ENCODE measurements at places on chromosomes 1 and 21.
A peak's percentile ranks its signal among the peaks of the same experiment; 100 is the strongest.

- no peak for DNase-seq
These were observed 41.3 kb upstream of the SLC19A2 start for GRCh38 chr1:169527001-169527400.

DNA sequence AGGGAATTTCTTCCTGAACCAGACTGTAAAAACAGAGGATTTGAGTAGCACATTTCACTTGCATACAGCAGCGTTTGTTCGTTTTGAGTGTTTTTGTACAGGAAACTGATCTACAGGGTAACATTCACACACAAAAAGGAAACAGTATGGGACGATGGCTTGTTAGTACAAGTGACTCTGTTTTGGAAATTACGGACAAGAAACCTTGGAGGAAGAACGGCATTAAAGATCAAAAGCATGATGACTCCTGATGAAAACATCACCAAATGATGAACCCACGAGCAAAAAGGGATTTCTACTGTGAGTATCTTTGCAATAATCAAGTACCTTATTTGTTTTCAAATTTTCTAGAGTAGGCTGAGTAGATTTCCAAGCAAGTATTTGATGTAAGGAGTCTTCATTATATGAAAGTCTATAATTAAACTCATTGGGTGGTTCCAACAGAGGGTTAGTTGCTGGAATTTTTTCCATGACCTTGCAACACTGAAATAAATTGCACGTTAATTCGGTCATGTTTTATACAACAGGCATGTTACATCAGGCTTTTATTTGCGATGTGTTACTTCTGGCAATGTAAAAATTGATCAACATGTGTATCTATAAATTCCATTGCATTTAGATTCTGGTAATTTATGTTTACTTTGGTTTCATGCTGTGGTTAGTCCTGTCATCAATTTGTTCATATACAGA lies 76.7 kb upstream of the KCNK2 start:
- DNase-seq = no peak

- DNase-seq = peak; percentile 79
These were observed 40.9 kb upstream of the TMEM52 start for GRCh38 chr1:1959840-1960479.

DNA sequence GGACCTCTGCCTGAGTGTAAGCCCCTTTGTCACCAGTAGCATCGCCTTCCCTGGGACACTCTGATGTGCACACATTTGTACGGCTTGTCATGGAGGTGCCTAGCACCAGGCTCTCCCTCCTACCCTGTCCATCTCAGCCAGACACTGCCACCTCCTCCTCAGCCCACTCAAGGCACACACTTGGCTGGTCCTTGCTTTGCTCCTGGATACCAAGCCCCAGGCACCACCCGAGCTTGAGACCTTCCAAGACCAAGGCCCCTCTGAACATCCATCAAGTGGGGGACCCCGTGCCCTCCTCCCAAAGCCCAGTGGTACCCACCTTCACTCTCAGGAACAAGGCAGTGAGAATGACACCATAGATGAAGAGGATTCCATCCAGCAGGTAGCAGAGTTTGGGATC lies 78.0 kb downstream of the CD247 start:
- no peak for DNase-seq

DNA sequence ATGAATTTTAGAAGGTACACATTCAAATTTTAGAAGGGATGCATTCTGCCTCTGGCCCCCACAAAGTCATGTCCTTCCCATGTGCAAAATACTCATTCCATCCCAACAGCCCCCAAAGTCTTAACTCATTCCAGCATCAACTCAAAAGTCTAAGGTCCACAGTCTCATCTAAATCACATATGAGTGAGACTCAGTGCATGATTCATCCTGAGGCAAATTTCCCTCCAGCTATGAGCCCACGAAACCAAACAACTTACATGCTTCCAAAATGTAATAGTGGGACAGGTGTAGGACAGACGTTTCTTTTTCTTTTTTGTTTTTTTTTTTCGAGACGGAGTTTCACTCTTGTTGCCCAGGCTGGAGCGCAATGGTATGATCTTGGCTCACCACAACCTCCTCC lies 12.5 kb upstream of the WNT2B start:
- DNase-seq = no peak

GRCh38 chr1:1630191-1630964 lies 1.6 kb upstream of the MMP23B start:
- peak; percentile 89 for DNase-seq

DNA sequence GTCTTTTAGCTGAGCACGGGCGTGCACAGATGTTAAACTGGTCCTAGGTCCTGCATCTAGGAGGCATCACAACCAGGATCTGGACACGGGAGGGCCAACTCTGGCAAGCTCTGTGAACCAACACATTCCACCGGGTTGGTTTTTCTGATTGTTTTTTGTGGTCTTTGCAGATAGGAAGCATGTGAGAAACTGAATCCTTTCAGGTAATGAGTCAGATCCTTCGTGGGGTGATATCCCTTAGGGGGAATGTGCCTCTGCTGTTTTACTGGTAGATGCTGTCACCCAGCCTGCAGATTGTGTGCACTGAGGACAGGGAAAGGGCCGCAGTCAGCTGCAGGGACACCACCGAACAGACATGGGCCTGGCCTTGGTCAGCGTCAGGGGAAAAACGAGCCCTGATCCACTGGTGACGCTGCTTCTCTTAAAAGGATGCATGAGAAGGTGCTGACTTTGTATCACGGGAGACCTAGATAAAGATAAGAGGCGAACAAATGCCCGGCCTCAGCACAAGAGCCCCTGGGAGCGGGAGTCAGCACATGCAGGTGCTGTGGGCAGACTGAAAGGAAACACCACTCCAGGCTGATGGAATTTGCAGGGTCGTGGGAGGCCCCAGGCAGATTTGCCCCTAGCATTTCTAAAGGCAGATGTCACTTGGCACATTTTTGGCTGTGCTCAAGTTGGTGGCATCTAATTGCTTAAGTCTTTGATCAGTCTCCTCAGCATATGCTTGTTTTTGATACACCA lies 51.1 kb downstream of the DOP1B start:
- DNase-seq = no peak

Data from stimulated activated CD4-positive, alpha-beta T cell treated with anti-CD3 and anti-CD28 coated beads, Interleukin-15, amount 100 ng/mL, for 48 hours (primary cell).